Spleen (tissue), 13 donors: ENCODE measurements at places on chromosomes 5 and 9. TPM values are rescaled to one million over a fixed set of nuclear protein-coding genes. Genes with fewer than 3 reads are reported as not detected.

GRCh38 chr5:172854451-172854871 is 20.4 kb downstream of the ERGIC1 start:
- DNase-seq, result no peak

DNA sequence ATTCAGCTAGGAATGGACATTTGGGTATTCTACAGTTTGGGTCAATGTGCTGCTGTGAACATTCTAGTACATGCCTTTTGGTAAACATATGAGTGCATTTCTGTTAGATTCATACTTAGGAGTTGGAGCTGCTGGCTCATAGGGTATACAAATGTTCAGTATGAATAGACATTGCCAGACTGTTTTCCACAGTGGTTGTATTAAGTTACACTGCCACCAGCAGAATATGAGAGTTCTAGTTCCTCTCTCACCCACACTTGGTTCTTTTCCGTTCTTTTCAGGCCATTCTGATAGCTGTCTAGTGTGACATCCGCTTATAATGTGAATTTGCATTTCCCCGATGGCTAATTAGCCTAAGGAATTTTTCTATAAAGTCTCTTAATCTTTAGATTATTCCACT is 25.0 kb downstream of the STOM start:
- no peak for DNase-seq

The UNC13B gene
- polyA plus RNA-seq, result 2.4 TPM

The NEUROG1 gene
- not detected for polyA plus RNA-seq

DNA sequence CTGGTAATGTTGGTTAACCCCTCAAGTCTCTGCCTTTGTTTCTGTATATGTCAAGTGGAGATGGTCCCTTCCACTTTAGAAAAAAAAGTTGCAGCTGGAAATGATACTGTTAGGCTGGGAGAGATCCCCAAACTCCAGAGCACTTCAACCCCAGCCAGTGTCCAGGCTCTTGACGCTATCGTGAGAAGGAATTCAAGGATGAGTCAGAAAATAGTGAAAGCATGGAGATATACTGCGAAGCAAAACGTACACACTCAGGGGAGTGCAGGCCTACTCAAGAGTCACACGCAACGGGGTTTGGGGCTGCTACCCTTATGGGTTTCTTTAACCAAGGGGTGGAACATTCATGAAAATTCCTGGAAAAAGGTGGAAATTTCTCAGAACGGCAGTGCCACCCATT is 24.9 kb downstream of the KCNV2 start:
- no peak for DNase-seq

The LCN1 gene
- not detected for polyA plus RNA-seq

DNA sequence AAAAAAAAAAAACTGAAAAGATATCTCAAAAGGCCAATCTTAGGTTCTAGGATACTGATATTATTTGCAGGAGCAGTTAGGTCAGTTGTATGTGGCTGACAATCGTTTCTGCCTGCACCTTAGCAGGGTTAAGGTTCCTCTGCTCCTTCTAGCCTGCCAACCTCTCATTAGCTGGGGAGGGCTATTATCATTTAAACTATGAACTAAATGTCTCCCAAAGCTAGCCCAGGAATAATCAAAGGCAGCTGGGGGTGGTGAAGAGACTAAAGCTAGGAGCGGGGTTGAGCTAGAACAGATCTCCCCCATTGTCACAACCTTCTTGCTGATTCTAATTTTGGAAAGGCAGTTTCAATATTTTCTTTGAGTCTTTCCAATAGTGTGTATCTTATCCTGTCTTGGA is 99.9 kb downstream of the ICE1 start:
- DNase-seq, result no peak

DNA sequence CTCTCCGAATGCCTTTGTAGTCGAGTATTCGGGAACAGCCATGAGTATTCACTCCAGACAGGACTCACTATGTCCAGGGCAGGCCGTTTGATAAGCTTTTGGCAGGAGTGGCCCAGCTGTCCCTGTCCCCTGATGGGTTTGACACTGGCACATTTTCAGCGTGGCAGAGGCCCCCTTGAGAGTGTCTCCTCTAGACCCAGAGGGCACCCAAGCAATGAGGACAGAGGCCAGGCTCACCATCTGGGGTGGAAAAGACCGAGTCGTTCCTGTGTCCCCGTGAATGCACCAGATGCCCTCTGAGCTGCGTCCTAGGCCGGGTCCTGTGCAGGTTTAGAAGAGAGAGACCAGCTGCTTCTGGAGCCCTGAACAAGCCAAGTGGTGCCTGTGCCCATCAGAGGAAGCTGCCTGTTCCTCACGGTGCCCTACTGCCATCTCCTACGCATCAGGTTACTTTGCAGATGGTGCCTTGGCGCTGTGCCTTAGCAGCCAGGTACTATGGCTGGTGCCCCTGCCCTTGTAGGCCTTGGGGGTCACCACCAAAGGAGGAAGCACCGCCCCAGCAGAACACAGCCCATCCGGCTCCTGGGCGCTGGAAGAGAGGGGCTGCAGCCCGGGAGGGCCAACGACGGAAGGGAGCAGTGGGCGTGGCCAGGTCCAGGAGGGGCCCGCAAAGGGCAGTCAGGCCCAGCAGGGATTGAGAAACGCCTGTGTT is 42.4 kb downstream of the LRSAM1 start:
- no peak for DNase-seq

DNA sequence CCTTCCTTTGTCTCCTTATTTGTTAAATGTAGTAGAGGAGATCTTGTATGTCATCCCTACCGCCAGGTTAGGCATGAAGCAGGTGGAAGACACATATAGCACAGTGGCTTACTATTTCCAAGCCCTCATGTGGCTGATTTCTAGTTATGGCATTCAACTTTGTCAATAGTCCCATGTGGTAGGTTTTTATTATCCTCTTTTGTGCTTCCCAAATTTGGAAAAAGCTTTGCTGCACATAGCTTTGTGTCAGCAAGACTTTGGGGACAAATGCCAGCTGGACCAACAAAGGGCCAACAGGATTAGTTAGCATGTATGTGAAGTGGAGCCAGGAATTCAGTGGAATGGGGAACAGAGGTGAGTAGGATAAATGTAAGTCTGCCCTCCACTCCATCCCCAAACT is 276.3 kb downstream of the PSAT1 start:
- DNase-seq, result no peak

The QRFP gene
- polyA plus RNA-seq, result 0.16 TPM

The OR1L1 gene
- polyA plus RNA-seq, result not detected

DNA sequence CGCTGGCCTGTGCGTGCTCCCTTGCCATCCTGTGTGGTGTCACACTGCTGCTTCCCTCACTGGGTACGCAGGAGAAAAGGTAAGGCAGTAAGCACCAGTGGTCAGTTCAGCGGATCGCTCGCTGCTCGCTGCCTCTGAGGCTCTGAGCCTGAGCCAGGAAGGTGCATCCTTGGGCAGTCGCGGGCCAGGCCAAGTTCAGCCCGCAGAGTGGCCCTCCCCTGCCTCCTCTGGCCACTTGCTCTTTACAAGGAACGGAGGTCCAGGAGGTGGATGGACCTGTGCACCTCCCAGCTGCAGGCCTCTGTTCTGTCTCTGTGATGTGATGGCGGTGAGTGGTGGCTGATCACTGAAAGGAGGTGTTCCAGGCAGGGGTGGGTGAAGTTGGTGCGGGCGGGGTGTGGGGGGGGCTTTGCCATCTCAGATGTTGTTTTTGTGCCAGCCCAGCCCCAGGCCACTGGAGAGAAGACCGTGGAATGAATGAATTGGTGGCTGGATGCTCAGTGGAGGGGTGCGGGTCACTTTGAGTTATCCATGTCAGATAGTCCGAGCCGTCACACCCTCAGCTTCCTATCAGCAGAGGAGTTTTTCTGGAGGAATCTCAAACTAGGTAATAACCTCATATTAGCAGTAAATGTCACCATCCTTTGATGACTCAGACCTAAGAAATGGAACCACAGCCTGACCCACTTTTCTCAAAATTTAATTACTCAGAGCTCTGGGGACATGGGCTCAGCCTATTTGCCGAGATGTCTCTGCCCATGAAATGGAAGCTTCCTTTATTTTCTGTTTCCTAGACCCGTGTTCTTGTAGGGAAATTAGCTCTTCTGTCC is 7.3 kb downstream of the COL5A1 start:
- DNase-seq, result peak; percentile 27

- DNase-seq, result no peak
Measured at GRCh38 chr9:89482901-89483361, 15.0 kb downstream of the SEMA4D start.

DNA sequence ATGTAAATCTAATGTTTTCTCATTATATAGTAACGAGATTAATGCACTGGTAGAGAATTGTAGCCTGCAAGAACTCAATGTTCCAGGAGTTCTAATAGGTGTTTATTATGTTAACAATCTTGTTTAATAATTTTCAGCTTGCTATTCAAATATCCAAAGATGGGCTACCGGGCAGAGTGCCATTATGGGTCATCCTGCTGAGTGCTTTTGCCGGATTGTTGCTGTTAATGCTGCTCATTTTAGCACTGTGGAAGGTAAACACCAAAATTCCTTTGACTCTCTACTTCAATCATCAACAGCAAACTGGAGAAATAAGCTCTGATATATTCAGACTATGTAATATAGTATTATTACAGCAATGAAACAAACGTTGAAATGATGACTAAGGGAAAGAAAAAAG is 41.9 kb upstream of the ITGA2 start:
- no peak for DNase-seq

- DNase-seq, result no peak
Measured at GRCh38 chr5:145811834-145812625, 23.1 kb downstream of the PRELID2 start.

DNA sequence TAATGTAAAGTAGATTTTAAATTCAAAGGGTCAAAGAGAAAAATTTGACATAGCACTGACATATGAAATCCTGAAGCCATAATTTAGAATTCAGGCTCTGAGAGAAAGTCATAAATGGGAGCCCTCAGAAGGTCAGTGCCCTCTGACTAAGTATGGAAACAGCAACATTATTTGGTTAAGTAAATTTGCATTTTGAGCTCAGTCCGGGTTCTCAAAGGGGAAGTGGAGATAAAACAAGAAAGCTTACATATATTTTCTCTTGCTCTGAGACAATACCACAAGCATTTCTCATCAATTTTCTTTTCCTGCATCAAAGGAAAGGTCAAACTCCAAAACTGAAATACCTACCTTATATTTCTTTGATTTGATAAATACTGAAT is 348.0 kb downstream of the SEMA5A start:
- no peak for DNase-seq

DNA sequence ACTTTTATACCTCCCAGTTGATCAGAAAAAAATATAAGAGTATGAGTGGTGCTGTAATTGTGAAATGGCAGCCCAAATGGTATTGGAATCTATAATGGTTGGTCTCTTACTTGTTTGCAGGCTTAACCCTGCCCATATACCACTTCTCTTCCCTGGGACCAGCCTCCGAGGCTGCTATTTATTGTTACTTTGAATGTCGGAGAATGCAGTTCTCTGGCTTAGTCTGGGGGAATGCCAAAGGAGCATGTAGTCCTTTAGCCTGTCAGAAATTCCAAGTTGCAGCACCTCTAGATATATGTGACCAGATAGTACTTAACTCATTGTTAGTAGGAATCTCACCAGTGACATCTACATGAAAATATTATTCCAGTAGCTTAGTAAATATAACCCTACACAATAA is 47.5 kb downstream of the SLC44A1 start:
- no peak for DNase-seq

The IL5 gene
- polyA plus RNA-seq, result not detected

The LHX6 gene
- 0.12 TPM for polyA plus RNA-seq

The GPR151 gene
- not detected for polyA plus RNA-seq

DNA sequence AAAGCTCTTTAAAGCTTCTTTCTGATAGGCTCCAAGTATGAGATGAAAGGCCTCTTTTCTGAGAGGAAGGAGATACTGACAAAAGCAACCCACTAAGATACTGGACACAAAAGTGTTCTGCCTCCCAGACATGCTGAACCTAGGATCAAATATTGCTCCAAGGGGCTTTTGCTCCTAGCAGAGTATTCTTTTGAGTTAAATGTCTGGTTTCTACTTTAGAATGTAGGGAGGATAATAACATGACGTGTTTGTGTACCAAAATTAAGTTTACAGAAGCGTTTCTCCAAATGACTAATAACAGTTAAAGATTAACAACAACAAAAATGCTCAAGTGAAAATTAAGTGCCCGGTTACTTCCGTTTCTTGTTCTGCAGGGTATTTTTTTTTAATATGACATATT is 2293.3 kb upstream of the C9orf72 start:
- DNase-seq, result no peak
